ENCODE measurements at places on chromosomes 3 and 15. TPM values are rescaled to one million over a fixed set of nuclear protein-coding genes. Genes with fewer than 3 reads are reported as not detected.

Gene NGRN
- total RNA-seq: 51.7 TPM

Gene ROBO2
- 13.2 TPM for total RNA-seq

Gene GOLGA8S
- 0.68 TPM for total RNA-seq

DNA sequence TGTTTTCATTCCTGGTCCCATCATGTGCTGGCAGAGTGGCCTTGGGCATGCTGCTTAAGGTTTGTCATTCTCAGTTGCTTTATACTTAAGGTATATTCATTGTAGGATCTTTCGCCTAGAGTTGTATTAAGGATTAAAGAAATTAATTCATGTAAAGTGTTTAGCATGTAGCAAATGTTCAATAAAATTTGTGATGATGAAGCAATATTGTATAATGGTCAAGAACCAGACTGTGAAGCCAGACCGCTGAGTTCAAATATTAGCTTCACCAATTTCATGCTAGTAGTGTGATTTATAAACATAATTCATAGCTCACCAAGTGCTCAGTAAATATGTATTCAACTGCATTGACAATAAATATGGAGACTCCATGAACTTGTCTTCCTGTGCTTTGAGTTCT, 178.5 kb downstream of the BBX start:
- no peak for DNase-seq

Gene CAPN3
- 17.3 TPM for total RNA-seq

- DNase-seq: peak; percentile 94
Measured at GRCh38 chr15:70098461-70099166, 897 bp upstream of the TLE3 start.

DNA sequence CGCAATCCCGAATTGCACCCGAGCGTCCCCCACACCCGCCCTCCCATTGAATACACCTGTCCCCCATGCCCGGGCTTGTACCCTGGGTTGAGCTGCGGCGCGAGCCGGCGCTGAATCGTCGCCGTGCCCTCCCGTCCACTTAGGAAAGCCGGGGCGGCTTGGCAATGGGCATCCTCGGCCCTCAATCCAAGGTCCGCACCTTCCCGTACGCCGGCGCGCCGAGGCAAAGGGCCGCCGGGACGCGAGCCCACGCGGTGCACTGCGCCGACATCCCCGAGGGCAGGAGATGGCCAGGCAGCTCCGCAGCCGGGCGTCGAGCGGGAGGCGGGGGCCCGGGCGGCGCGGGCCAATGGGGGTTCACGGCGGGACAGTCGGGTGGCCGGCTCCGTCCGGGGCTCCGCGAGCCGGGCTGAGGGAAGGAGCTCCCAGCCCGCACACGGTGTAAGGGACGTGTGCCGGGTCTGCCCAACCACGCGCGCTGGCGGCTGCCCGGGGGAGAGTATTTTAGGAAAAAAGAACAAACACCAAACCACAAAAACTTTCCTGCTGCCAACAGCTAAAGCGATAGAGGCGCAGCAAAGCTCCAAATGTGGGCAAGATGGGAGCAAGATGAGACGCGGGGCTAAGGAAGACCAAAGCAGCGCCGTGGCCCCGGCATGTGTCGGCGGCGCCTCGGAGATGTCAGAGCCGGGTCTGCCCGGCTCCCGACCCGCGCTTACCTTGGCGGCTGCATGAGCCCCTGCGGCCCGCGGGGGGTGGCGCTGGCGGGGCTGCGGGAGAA, 621 bp downstream of the RGMA start:
- peak; percentile 80 for DNase-seq

- no peak for DNase-seq
Measured at GRCh38 chr15:62887113-62887570, 155.4 kb upstream of the TPM1 start.

DNA sequence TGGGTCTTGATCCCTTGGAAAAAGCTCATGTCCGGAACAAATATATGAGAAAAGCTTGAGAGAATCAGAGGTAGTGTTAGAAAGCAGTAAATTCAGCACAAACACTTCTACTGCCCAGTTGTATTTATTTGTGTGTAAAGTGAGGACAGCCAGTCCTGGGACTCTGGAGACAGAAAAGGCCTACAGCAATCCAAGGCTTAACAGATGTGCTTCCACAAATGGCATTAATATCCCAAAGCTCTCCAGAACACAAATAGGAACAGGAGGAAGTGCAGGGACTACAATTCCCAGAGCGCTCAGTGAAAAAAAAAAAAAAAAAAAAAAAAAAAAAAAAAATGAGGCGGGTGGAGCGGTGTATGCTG, 390 bp upstream of the AP2M1 start:
- no peak for DNase-seq

GRCh38 chr15:86591994-86592735, 512.5 kb downstream of the AGBL1 start:
- no peak for DNase-seq

Gene GOLGA6B
- not detected for total RNA-seq

GRCh38 chr3:112814266-112814665, 32.4 kb downstream of the CD200R1L start:
- no peak for DNase-seq

DNA sequence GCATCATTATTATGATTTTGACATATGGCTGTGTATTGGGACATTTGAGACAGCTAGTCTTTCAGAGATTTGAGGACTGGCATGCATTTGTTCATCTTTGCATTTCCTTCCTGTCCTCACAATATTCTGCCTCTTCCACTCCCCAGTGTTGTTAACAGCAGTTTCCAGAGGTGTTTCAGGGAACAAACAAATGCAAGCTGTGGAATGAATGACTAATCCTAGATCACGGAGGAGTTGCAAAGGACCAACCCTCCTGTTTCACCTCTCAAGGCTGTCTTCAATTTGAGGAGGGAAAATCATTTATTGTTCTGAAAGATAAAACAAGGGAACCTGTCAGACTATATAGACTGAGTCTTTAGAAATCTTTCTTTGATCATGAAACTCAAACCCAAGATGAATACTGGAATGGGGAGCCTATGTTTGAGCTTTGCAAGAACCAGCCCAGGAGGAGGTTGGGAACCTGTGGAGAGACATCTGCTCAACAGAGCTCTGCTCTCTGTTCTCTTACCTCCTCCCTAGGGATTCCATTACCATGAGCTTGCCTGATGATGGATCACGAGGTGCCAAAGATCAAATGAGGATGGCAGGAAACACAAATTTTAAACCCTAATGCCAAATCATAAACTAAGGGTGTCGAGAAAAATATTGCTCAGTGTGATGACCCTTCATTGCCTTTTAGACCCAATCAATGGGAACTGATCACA, 68.5 kb downstream of the SLC7A14 start:
- no peak for DNase-seq

Measured in spleen (tissue), 13 donors.